ENCODE measurements at places on chromosomes 2 and 18.

- no peak for DNase-seq
Measured at GRCh38 chr2:178426388-178426787, 24.6 kb downstream of the PRKRA start.

DNA sequence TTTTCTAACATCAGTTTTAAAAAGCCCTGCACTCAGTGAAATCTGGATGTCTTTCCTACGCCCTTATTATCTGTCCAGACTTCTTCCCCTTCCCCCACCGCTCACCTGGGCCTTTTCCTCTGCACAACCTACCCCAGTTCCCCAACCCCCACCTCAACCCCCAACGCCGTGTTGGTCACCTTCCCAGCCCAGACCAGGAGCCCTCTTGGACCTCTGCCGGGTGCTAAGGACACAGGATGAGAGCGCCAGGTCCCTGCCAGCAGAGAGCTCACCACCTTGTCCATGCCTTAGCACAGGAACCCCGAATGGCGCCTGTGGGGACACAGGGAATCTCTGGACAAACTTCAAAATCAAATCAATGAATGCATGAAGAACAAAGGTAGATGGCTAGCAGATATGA is 966 bp upstream of the RBM43 start:
- DNase-seq = no peak

DNA sequence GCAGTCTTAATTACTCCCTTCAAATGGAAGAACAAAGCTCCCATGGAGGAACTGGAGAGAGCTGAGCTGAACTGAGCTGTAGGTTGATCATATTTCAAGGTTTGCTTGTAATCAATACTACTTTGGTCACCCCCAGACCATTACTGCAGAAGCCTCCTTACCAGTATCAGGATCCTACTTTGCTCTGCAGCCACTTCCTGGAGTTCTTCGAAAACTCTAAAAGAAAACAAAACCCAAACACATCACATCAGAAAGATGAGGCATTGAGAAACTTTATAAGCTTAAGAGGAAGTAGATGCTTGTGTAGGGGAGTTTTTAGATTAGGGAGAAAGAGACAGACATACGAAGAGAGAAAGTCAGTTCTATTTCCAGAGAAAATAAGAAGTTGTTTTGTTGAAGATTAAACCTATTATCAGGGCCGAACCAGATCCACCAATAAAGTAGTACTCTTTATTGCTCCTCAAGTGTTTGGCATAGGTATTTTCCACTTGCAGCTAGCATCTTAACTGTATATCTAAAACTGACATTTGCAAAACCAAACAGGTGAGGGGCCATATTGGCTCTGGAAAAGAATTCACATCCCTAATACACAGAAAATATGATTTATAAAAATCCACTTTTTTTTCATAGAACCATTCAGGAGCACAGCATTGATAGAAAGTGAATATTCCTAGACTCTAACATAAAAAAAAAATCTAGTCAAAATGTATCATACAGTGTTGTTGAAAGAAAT is 166.9 kb upstream of the KLF7 start:
- DNase-seq = no peak

DNA sequence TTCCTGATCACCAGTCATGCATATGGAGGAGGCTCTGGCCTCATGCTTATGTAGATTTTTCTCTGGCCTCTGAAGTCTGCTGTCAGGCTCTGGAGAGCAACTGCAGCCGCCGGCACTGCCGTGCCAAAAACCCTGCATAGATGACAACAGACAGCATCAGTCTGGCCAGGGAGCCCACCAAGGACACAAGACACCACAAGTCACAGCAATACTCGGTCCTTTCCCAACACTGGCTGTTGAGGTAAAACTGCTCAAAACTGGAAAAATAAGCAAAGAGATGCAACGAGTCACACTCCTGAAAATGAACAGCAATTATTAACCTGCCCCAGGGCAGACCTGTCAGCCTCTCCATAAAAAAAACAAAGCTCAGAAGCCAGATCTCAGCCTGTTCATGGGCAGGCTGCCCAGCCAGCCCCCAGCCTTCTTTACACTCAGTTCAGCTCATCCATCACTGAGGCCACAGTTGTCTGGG is 186.0 kb upstream of the RAB6C start:
- DNase-seq = no peak

DNA sequence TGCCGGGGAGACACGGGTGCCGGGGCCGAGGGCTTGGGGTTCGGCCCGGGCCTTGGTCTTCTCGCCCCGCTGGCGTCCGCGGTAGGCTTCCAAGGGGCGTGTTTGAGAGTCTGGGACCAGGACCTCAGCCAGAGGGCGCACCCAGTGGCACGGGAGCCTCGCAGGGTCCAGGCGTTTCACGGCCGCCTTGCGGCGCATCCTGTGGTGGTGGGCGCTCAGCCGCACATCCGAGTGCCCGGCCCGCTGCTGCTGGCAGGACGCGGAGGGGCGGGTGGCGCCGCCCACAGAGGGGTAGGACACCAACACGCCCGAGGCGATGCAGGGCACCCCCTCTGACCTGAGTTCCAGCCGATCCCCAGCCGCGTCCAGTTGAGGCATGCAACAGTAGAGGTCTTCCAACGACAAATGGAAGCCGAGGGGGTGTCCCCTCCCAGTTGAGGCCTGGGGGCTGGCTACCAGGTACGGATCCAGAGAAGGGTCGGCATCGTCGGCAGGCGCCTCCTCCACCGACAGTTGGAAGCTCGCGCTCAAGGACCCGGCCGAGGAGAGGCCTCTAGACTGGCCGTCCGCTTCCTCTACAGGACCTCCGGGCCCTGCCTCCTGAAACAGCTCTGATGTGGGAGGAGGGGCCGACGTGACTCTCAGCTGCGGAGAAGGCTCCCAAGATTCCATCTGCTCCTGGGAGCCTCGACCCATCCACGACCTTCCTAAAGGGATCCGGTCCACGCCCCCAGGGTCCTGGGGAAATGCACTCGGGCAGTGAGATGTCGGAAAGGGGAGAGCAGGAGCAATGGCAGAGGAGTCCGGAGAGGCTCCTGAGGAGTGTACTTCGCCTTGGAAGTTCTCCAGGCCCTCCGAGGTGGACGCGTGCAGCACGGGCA is 6.3 kb downstream of the C2orf81 start:
- DNase-seq = no peak

- no peak for DNase-seq
Measured at GRCh38 chr2:191126386-191127085, 24.3 kb downstream of the STAT4 start.

DNA sequence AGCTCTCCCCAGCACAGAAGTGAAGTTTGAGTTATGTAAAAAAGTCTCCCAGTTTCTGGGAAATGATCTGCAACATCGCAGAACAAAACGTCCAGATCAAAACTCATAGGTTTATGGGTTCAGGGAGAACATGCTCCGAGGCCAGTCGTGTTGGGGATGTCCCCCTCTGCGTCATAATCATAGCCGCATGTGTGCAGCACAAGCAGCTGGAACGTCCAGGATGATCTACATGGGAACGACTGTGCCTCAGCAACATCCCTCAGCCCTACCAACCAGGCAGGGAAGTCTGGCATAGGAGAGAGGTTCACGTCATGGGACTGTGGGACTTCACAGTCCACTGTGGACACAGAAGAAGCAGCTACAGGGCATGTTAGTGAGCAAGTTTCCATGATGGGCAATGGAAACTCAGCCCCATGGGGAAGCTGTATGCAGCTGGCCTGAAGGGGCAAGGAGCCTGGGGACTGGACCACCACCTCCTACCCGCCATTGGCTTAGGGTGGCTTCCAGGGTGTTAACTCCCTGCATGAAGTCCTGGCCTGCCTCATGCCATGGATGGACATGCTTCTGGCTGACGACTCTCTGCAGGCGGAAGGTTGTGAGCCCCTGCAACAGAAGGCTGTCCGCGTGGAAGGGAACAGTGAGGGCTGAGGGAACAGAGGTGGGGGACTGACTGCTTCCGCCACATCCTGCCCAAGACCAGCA is 96.9 kb downstream of the COPS8 start:
- no peak for DNase-seq

- DNase-seq = no peak
Measured at GRCh38 chr2:122750095-122750494, 994.6 kb downstream of the TSN start.

- no peak for DNase-seq
Measured at GRCh38 chr18:62828852-62829251, 113.5 kb downstream of the PHLPP1 start.

DNA sequence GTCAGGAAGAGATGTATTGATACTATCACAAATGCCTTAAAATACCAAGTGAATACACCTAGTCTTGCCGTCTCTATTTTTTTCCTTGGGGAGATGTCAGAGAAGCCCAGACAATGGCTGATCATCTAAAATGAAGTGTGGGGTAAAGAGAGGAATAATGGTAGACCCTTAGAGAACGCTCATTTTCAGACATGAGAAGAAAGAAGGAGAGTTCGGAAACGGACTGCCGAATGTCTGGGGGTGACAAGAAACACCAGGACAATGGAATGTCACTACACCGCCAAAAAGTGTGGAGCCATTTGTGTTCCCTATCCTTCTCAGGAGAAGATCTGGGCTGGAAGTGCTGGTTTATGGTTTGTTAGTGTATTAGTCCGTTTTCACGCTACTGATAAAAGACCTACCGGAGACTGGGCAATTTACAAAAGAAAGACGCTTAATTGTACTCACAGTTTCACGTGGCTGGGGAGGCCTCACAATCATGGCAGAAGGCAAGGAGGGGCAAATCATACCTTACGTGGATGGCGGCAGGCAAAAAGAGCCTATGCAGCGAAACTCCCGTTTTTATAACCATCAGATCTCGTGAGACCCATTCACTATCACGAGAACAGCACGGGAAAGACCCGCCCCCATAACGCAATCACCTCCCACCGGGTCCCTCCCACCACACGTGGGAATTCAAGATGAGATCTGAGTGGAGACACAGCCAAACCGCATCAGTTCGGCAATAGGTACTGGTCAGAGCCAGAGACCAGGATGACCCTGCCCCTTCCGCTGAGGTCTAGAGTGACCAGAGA is 743.7 kb downstream of the GALR1 start:
- peak; percentile 68 for DNase-seq

- no peak for DNase-seq
Measured at GRCh38 chr2:213086571-213086970, 64.8 kb downstream of the IKZF2 start.

DNA sequence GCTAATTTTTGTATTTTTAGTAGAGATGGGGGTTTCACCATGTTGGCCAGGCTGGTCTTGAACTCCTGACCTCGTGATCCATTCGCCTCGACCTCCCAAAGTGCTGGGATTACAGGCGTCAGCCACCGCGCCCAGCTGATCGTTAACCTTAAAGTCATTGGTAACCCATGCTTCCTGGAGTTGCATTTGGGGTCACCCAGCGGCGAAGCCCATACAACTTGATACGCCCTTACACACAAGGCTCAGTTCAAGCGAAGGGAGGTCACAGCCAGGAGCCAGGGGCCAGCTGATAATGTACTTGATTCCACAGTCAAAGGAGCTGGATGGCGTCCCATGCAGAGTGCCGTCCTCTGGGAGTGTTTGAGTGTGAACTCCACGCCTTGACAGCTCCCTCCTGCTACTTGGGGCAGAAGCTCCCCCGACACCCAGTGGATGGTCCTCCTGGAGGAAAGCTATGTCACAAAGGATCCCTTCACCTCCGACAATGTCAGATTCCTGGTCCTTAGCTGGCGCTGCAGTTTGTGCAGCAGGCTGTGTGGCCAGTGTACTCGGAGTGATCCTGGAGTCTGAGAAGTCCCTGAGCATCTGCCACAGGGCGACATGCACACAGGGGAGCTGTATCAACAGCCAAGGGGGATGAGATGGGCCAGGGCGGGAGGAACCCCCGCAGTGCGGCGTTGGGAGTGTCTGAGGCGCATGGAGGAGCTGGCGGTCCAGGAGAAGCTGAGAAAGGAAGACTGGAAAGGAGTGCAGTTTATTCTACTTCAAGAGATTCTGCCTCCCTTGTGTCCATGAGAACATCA is 7.9 kb downstream of the CLHC1 start:
- peak; percentile 67 for DNase-seq

DNA sequence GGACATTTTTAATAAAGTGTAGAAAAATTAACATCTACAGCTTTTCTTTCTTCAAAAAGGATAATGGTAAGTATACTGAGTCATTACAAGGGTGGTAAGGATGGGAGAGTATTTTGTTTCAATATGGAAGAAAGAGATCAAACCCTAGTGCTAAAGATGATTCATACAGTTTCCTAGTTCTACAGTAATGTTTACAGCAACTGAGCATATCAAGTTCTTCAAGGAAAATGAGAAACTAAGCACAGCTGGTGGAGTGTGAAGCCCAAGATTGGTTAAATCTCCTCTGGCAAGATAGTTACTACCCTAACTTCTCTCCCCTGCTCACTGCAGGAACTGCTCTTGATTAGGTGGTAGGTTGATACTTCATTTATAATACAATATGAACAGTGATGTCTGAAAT is 467.5 kb downstream of the XIRP2 start:
- no peak for DNase-seq

- no peak for DNase-seq
Measured at GRCh38 chr18:9719421-9719981, 11.4 kb downstream of the RAB31 start.

- no peak for DNase-seq
Measured at GRCh38 chr18:7661207-7661606, 94.1 kb downstream of the PTPRM start.

DNA sequence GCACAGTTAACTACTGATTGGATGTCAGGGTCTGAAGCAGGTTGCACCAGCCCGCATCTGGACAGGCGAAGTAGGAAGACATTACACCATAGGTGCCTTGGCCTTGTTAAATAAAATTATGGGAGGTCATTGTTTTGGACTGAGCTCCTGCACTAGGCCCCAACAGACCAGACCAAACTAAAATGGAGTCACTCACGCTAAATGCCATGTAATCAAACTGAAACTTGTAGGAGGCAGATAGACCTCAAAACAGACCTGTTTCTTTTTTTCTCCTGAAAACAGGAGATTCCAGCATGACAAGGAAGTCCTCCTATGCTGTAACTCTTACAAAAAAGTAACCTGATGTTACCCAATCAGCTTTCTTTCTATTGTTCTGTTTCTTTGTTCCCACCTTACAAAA is 15.5 kb upstream of the NFU1 start:
- no peak for DNase-seq

DNA sequence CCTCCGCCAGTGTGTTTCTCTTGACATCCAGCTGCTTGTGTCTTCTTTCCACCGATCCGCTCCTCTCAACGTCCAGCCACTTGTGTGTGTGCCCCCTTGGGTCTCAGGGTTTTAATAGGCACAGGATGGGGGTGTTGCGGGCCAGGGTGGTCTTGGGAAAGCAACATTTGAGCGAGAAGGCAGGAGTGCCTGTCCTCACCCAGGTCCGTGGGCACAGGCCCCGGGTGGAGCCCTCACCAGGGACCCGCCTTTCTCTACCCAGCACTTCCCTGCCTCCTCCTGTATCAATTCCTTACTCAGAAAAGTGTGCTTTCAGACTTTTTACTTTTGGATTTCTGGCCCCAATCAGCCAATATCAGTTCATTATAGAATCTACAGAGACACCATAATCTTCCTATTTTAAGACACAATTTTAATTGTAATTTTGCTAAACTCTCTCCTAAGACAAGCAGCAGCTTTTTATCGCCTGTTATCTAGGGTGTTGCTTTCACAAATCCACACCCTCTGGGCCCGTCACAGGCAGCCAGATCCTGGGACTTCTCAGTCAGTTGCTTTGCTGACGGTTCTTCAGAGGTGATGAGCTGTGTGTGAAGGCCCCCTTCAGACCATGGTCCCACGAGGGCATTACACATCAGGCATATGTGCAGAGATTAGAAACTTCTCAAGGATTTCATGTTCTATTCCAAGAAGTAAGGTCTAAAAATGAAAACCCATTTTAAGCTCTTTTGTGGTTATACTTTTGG is 96.0 kb upstream of the FHL2 start:
- no peak for DNase-seq

GRCh38 chr18:6814882-6815425 is 85.4 kb downstream of the ARHGAP28 start:
- no peak for DNase-seq

GRCh38 chr18:74353169-74353775 is 37.6 kb downstream of the C18orf63 start:
- DNase-seq = peak; percentile 12
